ENCODE measurements at places on chromosomes 2 and 18.
A peak's percentile ranks its signal among the peaks of the same experiment; 100 is the strongest.

DNA sequence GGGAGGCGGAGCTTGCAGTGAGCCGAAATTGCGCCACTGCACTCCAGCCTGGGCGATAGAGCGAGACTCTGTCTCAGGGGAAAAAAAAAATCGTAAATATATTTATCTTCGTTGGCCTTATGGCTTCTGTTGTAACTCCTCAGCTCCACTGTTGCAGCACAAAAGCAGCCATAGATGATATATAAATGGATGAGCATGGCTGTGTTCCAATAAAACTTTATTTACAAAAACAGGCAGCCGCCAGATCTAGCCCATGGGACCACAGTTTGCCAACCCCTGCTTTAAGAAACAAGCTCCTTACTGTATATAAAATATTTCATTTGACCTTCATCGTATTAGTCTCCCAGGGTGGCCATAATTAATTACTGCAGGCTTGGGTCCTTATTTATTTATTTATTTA lies 20.1 kb downstream of the ST8SIA3 start:
- no peak for DNase-seq

DNA sequence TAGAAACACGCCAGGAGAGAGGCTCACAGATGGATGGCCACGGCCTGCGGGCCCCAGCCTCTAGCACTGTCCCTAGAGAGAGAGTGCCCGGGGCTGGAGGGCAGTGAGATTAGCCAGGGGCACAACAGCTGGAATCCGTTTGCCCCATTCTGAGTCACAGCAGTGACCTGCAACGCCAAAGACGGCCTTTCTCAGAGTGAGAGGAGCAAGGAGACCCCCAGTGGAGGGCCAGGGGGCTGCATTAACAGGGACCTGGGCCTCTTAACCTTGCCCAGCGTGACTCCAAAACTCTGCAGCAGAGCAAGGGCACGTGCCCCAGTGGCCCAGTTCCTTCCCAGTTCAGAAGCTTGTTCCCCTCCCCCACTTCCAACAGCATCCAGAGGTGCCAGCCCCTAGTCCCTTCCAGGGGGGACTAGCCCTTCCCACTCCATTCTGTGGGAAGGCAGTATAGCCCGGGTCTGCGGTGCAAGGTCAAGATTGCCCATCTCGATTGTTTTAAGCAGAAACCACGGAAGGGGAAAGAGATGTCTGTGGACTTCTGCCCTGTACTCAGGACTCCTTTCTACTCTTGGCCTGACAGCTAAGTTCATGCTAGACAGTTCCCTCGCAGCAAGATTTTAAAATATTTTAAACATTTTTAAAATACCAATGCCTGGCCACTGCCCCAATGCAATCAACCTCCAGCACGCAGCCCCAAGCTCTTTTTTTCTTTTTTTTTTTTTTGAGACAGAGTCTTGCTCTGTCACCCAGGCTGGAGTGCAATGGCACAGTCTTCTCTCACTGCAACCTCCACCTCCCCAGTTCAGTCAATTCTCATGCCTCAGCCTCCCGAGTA lies 50.9 kb upstream of the BIN1 start:
- DNase-seq: peak; percentile 70

DNA sequence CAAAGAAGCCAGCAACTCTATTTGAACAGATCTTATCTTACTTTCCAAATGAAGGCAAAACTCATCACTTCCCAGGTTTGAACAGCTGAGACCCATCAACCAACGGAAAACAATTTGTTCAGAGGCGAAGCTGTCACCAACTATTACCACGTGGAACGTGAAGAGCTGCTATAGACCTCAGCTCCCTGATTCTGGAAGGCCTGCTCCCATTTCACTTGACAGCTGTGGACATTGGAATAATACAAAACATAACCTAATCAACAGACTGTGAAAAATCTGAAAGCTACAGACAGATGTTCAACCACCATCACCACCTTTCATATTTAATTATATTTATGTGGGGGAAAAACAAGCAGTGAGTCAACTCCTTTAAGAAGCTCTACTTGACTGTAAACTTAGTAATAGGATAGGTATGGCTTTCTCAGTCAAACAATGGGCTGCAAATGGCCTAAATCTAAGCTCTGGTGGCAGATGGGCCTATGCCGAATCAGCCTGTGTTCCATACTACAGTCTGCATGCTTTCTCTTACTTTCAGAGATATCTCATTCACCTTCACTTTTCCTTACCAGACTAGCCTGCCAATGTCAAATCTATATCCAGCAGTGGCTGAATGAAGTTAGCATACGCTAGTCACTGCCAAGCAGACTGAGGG lies 896.4 kb downstream of the TDRD15 start:
- no peak for DNase-seq

- DNase-seq: peak; percentile 32
Observed at GRCh38 chr2:71482055-71482454, 28.7 kb downstream of the DYSF start.

DNA sequence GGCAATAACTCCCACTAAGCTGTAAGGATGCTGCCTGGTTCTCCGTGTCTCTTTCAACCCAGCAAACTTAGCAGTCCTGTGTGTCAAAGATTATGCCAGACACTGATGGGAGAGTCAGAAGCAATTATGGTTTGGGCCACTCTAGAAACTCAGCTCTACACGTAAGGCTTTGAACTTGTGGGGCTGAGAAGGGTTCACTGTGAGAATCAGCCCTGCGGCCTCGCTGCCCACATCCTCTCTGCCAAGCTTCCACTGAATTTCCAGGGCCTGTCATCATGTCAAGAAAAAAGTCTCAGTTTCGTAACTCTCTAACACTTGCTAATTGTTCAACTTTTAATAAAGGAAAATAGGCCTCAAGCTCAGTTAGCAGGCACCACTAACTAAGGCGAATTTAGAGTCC lies 308.8 kb upstream of the LYPD1 start:
- DNase-seq: no peak

DNA sequence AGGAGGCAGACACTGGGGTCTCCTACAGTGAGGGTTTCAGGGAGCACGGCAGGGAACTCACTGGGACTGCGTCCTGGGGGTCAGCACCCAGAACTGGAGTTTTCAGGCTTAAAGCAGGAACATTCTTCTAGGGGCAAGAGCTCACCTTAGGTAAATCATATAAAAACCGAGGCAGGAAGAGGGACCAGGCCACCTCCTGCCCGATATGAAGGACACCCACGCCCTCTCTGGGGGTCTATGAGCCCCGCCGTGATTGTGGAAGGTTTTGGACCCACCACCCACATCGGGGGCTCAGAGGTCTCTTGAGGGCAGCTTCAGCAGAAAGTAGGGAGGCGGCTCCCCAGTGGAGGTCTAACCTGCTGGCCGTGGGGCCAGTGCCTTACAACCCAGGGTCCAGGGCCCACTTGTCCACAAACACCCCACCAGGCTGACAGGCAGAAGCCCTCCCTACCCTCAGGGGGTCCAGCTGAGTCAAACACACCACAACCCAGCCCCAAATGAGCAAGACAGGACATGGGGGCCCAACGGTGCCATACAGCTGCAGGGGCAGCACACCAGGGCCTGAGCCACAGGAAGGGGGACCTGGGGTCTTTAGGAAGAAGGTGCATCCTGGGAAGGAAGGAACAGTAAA lies 25.3 kb downstream of the CROCC2 start:
- DNase-seq: no peak

- DNase-seq: no peak
Observed at GRCh38 chr2:35033748-35034147, 1321.8 kb upstream of the CRIM1 start.
